NCI-H1436 treated with DMSO at 0.1 percent for 48 hours (cell line): ENCODE measurements at places on chromosomes 2 and 18.

- DNase-seq: no peak
Measured at GRCh38 chr2:119339562-119339923, 27.1 kb downstream of the C2orf76 start.

DNA sequence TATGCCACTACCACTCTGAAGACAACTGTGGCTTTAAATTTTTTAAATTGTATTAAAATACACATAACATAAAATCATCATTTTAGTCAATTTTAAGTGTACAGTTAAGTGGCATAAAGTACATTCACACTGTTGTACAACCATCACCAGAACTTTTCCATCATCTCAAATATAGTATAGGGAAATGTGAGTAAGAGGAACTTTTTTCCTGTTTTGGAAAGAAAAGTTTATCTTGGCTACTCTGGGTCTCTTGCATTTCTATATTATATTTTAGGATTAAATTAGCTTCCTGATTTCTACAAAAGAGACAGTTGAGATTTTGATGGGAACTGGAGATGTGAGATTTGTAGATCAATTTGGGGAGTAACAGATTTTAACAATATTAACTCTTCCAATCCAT, 3.3 kb downstream of the TPGS2 start:
- DNase-seq: no peak

- no peak for DNase-seq
Measured at GRCh38 chr2:73942664-73943063, 16.0 kb downstream of the DGUOK start.

DNA sequence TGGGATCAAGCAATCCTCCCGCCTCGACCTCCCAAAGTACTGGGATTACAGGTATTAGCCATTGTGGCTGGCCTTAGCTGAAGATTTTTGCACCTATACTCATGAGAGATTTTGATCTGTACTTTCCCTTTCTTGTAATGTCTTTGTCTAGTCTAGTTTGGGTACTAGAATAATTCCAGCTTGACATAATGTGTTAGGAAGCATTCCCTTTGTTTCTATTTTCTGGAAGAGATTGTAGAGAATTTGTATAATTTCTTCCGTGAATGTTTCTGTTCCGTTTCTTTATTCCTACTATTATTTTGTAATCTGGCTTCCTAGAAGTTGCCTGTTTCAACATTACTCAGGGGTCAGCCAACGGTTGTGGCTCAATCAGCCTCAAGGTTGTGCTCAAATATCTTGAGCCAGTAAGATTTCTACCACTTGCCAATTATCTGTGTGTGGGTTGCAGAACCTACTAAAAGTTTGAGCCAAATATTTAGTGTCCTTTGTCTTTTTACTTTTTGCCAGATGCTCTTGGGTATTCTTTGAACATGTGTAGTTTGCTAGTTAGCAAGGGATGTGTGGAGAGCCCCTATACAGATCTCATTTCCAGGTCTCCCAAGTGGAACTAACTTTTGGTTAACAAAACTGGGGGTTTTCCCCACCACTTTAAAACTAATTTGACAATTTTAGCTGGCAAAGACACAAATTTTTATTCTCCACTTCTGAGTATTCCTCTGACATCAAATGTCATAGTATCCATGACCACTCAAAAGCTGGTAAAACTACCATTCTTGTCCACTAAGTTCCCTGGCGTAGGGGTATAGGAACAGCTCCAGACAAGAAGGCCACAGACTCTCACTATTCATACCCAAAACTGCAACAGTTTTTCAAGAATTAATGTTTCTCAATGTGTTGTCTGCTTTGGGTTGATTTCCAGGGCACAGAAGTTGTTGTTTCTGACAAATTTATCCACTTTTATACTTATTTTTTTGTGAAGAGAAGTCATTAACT, 42.8 kb upstream of the BAZ2B start:
- DNase-seq: no peak

DNA sequence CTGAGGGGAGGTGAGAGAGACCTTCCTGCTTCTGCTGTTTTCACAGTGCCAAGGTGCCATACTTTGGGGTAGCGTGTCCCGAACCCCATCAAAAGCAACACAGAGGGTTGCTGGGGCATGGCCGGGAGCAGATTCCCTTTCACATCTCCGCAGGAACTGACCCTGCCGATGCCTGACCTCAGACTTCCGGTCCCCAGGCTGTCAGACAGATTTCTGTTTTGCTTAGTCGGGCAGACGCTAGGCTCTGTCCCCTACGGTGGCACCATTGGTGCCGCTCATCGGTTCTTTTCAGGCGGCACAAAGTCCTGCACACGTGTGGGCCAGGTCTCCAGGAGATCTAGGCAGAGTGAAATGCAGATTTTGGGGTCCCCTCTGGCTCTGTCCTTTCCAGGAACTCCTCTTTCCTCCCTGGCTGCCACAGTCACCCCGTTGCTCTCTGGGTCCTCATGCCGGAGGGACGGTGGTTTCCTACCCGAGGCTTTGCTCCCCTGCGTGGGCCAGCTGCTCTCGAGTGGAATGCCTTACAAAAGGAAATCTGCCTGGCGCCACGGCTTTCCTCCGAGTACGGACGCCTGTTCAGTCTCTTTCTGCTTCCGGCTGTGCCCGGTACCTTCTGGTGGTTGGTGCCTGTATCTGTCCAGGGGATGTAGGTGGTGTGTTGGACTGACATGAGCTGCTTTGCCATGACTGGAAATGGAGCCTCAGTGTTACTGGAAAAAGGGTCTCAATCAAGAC, 39.3 kb downstream of the RTP5 start:
- no peak for DNase-seq

DNA sequence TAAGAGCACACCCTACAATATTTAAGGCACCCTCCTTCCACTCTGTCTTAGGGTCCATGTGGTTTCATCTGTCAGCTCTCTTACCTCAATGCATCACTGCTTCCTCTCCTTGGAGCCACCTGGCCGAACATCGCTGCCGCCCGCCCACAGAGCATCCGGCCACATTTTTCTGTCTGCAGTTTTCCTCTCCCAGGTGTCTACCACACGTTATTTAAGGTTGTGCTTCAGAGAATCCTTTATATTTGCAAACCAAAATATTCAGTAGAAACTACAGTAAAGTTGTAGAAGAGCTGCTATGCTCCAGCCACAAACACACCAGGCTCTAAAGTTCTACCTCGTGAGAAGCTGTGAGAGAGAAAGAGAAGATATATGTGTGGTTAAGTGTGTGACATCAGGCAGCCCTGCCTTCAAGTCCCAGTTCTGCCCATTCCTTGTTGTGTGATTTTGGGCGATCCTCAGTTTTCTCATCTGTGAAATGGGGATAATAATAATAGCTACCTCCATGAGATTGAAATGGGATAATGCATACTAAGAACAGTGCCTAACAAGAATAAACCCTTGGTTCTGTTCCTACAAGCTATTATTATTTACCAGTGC, 4.9 kb upstream of the STK17B start:
- DNase-seq: no peak

DNA sequence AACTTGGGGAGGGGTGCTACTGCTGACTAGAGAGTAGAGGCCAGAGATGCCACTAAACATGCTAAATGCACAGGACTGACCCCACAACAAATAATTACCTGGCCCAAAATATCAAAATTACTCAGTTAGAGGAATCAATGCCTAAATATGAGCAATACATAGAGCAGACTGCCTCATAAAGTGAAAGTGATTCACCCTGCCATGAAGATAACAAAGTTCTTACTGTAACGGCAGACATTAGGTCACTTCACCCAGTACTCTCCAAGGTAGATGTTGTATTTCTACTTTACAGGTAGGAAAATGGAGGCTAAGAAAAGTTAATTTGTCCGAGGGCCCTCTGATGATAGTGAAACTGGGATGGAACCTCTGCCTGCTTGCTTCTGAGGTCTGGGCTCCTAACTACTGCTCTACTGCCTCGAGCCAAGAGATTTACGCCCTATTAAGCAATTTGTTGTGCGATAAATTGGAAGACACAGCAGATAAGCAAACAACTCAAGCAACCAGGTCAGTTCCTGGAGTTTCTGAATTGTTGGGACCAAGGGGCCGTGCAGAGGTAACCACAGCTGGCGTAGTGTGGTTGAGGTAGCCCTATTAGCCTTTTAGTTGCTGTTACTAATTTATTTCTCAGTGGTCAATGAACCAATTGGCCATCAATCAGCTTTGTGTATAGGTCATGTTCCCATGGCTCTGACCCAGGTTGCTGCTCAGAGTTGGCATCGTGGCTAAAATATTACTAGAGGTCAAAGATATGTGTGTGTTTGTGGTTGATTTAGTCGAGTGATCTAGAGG, 4.8 kb downstream of the DHRS9 start:
- DNase-seq: no peak

GRCh38 chr2:172364261-172364660, 63.1 kb upstream of the ITGA6 start:
- DNase-seq: no peak

DNA sequence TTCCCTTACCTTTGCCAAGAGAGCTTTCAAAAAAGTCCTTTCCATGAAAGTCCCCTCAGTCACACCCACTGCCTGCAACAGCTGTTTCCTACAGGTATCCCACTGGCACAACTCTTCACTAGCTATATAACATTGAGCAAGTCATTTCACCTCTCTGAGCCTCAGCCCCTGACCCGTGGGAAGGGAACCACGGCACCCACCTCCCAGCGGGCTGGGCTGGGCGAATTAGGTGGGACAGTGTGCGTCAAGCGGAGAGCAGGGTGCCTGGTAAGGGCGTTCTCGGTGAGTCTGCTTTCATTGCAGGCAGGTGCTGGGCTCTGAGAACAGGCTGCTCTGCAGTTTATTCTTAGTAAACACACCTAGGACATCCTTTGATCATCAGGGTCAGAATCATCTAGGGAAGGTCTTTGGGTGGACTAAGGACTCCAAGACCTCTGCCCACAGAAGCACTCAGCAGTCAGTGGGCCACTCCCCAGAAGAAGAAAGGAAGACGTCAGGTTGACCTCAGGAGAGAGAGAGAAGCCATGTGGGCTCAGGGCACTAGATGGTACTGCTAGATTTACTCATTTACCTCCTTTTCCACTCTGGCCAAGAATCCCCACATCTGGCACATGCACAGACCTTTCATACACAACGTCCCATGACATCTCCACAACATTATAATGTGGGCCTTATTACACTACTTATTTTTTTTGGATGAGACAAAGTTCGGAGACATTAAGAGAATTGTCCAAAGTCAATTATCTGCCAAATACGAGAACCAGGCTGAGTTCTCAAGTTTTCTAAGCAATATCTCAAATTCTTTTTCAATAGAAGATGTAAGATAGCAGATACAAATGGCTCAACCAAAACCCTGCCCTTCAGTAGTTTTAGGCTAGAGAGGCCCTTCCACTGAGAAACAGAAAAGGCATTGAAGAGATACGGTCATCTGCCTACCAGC, 79.9 kb downstream of the GALNT14 start:
- DNase-seq: no peak

DNA sequence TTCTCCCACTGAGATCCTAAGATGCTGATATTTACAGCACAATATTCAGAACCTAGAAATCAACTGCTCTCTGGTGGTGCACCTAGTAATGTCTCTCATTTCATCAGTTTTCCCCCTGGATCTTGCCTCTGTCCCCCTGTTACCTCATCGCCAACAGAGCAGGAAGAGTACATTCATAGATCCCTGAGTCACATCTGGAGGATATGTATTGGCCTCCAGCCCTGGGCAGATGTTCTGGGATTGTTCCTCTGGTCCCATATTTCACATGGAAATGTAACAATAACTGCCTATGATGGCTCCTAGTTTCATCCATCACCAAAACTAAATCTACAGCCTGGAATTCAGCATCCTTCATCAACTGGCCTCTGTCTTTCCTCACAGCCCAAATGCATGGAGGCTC, 278.8 kb upstream of the SLC14A2 start:
- no peak for DNase-seq

GRCh38 chr18:74457725-74458421, 765 bp upstream of the DIPK1C start:
- no peak for DNase-seq

- no peak for DNase-seq
Measured at GRCh38 chr2:233183869-233184418, 67.5 kb upstream of the ATG16L1 start.

DNA sequence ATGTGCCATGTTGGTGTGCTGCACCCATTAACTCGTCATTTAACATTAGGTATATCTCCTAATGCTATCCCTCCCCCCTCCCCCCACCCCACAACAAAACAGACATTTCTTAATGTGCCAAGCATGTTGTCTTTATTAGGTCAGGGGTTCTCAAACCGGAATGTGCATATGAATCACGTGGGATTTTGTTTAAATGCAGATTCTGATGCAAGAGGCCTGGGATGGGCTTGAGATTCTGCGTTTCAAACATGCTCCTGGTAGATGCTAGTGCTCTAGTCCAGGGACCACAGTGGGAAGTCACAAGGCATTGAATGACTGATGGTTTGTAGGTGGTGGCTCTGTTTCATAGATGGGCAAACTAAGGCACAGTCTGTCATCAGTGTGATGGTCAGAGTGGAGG, 184.7 kb downstream of the SMAD7 start:
- no peak for DNase-seq

DNA sequence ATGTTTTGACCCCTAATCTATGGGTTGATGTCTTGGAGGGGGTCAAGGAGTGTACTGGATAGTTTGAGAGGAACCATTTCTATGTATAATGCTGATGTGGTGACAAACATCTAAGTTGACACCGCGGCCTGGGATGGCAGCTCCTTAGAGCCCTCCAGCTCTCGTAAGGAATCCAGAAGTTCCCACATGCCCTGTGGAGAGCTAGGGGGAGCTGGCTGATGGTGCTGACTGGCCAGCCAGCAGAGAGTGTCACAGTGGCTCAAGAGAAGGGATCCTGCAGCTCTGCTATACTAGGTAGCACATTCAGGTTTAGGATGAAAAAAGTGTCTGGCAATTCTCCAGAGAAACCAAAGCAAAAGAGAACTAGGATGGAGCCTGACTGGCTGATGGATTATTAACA, 842.2 kb upstream of the VRK2 start:
- DNase-seq: no peak

GRCh38 chr2:143254110-143254509, 124.9 kb downstream of the ARHGAP15 start:
- DNase-seq: no peak

GRCh38 chr2:140307532-140307931, 1527.3 kb upstream of the NXPH2 start:
- DNase-seq: no peak

- no peak for DNase-seq
Measured at GRCh38 chr18:78006006-78006773, 756.5 kb downstream of the GALR1 start.

GRCh38 chr2:35495182-35495581, 860.4 kb upstream of the CRIM1 start:
- no peak for DNase-seq

DNA sequence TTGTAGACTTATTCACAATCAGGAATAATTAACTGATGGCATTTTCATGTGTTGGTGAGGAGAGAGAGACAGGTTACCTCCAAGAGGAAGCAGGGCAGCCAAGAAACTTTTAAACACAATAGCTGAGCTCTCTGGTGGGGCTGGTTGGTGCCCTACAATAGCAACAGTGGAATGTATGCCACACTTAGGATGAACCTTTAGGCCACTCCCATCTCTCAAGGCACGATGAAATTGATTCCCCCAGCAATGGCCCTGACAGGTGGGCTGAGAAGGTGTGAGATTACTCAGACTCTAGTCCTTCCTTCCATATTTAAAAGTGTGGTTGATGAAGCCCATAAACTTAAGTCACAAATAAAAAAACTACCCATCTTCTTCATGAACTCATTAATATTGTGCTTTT, 219.4 kb upstream of the CYRIA start:
- DNase-seq: no peak
